NCI-H2171 treated with DMSO at 0.1 percent for 48 hours (cell line): ENCODE measurements at places on chromosomes 1 and 21.

DNA sequence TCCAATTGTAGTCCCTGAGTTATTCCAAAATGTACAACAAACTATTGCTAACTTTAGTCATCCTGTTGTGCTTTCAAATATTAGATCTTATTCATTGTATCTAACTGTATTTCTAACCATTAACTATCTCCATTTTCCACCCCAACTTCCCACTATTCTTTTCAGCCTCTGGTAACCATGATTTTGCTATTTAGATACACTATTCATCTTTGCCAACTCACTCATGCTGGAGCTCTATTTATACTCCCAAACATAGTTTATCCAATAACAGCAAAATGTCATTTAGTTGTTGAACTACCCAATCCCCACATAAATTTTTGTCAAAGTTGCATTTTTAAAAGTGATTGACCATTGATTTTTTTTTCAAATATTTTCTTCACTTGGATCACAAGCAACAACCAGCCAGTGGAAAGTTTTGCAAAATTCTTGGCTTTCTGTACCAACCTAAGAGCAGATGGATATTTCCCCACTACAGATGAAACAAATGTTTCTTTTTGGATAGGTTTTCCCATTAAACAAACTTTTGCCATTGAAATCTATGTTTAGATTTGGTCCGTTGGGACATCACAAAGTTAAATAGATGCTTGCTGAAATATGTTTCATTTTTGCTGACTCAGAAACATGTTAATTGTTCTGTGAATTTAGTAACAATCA lies 866.0 kb downstream of the LTN1 start:
- no peak for DNase-seq

DNA sequence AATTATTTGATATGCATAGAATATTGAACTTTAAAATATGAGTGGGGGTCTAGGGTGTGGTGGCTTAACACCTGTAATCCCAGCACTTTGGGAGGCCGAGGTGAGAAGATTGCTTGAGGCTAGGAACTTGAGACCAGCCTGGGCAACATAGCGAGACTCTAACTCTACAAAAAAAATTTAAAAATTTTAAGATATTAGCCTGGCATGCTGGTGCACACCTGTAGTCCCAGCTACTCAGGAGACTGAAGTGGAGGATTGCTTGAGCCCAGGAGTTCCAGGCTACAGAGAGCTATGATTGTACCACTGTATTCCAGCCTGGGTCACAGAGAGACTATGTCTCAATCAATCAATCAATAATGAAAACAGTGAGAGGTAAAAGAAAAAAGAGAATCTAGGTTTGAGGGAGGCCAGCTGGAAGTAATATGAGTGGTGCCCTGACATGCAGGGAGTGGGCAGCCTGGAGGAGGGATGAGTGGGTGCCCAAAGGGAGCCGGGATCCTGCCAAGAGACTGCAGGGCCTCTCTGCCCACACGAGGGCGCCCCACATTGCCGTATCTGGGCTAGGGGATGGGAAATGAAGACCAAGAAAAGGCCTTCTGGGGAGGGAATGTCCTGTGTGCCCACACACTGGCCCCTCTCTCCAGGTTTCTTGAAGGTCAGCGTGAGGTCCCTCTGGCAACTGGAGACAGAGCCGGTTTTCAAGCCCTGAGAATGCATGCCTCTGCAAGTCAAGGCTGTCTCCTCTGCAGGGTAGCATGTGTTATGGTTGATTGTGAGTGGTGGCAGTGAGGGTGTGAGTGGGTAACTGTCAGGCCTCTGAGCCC lies 93.9 kb upstream of the PPM1J start:
- DNase-seq: peak; percentile 50

- DNase-seq: no peak
Observed at GRCh38 chr1:198605406-198605805, 33.4 kb upstream of the PTPRC start.

DNA sequence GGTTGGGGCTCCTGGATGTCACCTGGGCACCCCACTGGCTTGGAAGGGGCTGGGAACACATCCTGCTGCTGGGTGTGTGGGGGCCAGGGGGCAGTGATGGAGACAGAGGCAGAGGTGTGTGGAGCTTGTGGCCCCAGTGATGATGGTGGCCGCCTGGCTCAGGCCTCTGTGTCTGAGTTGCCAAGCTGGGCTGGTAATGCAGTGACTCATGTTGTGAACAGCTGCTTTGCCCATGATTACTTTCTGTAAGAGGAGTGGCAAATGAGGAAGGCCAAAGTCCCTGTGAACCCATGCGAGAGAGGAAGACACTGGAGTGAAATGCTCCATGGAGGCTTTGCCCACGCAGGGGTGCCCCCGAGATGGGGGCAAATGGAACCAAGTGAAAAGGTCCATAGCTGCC lies 86.8 kb downstream of the KCNJ6 start:
- DNase-seq: peak; percentile 74

- DNase-seq: no peak
Observed at GRCh38 chr1:58654322-58654721, 45.5 kb downstream of the MYSM1 start.

- no peak for DNase-seq
Observed at GRCh38 chr1:237670302-237670701, 220.4 kb downstream of the ZP4 start.

DNA sequence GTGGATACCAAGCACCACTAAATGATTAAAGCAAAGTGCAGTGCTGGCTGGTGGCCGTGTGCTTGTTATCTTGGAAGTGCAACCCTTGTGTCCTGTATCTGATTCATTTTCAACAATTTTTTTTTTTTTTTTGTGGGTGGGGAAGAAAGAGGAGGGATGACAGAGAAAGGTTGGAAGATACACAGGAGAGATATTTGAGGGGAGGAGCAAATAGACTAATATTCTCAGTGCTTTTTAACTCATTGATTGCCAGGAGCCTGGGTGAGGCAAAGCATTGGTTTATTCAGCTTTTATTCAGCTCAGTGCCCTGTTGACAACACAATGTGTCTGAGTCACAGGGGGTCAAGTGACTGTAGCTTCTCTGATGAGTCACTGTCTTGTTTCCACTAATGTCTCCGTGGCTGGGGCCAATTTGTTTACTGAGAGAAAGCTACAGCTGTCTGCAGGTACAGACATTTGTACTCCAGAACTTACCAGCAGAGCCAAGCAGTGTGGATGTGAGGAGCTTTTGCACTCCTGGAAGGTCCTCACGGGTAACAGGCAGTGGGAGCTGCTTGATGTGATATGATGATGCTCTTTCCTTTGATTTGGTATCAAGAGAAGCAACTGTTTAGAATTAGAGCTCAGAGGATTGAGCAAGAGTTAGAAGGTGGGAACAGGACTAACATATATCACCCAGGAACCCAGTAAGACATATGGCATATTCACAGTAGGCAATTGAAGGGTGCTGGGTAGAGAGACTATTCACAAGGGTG lies 23.6 kb upstream of the DNM3 start:
- peak; percentile 3 for DNase-seq

- DNase-seq: peak; percentile 65
Observed at GRCh38 chr1:10451287-10451686, 1.5 kb downstream of the CORT start.

GRCh38 chr21:25539606-25540005 lies 67.7 kb downstream of the MRPL39 start:
- no peak for DNase-seq

- DNase-seq: no peak
Observed at GRCh38 chr1:216690603-216691002, 32.6 kb downstream of the ESRRG start.

DNA sequence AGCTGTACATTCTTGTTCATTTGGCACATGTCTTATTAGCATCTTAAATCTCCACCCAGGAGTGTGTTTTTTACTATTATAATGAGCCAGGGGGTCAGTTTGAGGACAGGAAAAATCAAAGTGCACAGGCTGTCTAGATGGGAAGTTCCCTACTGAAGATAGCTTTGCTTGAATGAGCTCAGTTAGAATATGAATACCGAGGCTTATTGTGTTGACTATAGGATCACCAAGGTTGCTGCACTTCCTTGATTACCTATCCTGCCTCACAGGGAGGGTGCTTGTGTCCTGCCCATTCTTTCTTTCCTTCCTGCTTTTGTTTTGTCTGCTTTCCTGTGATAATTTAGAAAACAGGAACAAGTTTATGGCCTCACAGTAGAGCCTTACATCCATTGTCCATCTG lies 16.3 kb downstream of the PHGDH start:
- DNase-seq: no peak

- no peak for DNase-seq
Observed at GRCh38 chr21:10463156-10463555, 58.2 kb upstream of the TPTE start.

DNA sequence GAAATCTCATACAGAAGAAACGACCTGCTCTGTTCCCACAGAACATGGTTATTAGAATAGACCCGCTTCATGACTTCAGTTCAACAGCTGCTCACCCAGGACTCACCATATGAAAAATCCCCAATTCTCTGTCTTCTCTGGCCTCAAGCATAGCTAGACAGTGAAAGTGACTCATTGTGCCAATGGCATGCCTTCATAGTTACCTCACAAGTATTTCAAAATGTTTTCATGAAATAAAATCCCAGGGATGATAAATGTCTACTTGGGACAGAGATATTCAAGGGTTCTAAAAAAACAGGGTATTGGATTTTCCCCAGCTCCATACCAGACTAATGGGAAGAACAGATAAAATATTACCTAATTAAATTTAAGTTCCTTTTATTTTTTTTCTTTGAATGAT lies 82.3 kb downstream of the NOTCH2 start:
- DNase-seq: no peak

DNA sequence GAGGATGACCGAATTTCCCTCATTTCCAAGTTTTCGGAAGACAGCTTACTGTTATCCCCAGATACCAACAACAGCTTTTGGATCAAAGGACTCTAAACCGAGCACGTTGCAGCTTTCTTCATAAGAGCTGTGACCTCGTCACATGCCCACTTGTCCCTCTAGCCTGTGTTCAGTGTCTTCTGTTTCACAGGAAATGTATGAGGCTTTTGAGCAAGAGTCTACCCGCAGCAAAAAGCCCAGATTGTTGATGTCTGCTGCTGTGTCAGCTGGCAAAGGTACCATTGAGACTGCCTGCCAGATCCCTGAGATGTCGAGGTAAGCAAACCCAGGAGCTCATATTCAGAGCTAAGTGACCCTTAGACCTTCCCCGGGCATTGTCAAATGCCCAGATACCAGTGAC lies 24.1 kb downstream of the CHI3L2 start:
- no peak for DNase-seq

DNA sequence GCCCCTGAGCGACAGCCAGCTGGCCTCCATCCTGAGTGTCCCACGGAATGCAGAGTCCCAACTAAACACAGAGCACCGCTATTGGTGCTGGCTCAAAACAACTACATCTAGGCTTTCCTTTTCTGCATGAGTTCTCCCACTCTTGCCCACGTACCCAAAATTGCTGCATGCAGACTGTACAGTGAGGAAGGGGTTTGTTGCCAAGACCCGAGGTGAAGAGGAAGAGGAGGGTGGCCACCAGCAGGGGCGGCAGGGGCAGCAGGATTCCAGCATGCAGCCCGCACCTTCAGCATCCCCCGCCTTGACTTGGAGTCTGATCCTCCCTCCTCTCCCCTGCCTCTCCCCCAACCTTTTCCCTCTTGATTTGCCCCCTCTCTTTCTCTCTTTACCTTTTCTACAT lies 8.0 kb downstream of the S100A9 start:
- DNase-seq: no peak

DNA sequence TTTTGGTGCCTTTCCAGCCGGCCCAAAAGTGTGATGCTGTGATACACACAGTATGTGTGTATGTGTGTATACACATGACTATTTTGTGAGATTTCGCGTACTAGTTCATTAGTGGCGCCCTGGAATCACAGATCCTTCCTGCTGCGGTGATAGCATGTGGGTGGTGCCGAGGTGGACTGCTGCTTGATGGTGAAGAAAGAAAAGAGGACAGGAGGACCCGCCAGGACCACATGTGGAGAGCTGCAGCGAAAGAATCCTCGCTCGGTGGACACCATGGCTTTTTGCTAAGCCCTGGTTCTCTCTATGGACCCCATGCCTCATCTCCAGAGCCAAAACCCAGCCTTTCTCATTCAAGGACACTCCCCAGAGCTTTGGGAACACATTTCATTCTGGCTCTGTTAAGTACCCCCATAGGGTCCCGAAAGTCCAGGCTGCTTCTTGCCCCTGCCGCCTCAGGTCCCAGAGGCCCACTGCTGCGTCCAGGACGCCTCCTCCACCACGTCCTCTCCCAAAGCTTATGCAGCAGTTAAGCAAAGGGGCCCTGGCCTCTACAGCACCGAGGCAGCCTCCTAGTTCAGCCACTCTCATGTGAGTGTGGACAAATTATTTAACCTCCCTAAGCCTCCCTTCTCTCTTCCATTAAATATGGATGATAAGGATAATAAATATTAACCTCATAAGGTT lies 32.8 kb upstream of the COX20 start:
- DNase-seq: no peak

- DNase-seq: no peak
Observed at GRCh38 chr1:93805027-93805610, 73.9 kb downstream of the DNTTIP2 start.

- DNase-seq: peak; percentile 26
Observed at GRCh38 chr1:67766141-67766978, 66.9 kb downstream of the GNG12 start.

DNA sequence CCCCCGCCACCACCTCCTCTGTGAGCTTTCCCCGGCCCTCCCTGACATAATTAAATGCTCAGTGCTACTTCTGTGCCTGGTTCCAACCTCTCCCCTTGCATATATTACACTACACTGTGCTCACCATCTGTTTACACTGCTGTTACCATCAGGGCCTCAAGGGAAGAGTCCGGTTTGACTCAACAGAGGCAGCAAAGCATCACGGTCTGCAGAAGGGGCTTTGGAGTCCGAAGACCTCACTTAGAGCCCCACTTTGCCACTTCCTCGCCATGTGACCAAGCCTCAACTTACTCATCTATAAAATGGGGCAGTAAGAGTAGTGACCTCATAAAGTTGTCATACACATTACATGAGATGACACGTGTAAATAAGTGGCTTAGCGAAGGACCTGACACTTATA lies 27.4 kb downstream of the KCNN3 start:
- DNase-seq: peak; percentile 95

DNA sequence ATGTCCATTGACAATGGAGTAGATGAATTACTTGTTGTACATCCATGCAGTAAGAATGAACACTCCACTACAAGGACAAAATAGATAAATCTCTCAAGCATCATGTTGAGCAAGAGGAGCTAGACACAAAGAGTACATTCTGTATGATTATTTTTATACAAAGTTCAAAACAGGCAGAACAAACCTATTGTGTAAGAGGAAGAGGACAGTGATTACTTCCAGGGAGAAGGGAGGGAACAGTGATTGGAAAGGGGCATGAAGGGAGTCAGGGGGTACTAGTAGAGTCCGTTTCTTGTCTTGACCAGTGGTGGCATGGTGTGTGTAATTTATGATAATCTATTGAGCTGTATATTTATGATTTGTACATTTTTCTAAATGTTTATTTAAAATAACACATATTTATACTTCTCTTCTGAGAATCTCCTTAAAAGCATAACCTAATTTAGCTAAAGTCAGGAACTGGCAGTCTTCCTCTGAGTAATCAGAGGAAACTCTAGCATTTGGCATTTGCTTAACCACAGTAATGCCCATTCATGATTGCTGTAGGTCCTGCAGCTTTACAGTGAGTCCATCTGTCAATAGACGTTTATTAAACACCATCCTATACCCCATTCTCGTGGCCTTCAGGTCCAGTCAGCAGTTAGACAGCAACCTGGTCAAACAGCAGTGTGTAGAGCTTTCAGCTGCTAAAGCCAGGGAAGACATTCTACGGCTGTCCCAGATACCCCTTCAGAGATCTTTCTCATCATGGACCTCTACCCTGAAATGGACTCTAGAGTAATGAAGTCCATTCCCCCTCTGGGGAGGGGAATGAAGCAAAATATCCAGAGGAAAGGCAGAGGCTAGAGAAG lies 114.1 kb upstream of the GALNT2 start:
- no peak for DNase-seq
